ENCODE measurements at places on chromosomes 1 and 21.

GRCh38 chr21:29343519-29343918, 44.8 kb downstream of the BACH1 start:
- no peak for DNase-seq

DNA sequence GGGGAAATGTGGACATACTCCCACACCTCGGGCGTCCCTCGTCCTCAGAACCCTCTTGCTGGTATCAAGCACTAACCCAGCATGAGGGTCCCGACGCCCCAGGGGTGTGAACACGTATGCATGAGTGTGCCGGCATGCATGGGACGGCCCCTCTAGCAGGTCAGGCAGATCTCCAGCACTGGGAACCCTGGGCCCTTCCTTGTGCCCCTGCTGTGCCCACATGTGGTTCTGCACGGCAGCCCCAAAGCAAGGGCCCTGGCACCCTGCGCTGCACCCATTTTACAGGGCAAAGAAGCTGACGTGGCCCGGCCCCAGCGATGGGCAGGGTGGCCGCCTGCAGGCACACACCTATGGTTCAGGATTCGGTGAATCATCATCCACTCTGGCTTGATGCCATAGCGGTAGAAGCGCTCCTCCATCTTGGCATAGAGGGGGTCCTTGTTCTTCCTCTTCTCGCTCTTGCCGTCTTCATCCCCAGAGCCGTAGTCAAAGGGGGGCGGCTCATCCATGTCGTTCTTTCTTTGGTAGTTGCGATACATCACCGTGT, 34.2 kb downstream of the CHD5 start:
- DNase-seq: no peak

- no peak for DNase-seq
These were observed 183.6 kb upstream of the NR5A2 start for GRCh38 chr1:199843861-199844260.

- no peak for DNase-seq
These were observed 26.4 kb upstream of the EVA1B start for GRCh38 chr1:36349839-36350238.

DNA sequence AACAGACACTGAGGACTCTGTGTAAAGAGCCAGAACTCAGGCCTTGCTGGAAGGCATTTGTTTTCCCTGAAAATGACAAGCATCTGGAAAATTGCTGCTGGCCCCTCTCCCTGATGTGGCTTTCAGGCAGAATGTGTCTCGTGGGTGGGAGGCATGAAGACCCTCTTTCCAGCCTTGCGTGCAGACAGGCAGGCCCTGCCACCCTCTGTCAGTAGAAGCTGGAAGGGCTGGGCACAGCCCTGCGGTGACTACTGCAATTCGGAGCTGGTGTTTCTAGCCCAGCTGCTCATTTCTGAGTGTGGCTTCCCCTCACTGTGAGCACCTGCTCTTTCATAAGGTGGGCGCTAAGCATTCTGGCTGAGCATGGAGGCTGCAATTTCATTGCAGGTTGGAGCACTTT, 349.9 kb downstream of the PTPRU start:
- no peak for DNase-seq

DNA sequence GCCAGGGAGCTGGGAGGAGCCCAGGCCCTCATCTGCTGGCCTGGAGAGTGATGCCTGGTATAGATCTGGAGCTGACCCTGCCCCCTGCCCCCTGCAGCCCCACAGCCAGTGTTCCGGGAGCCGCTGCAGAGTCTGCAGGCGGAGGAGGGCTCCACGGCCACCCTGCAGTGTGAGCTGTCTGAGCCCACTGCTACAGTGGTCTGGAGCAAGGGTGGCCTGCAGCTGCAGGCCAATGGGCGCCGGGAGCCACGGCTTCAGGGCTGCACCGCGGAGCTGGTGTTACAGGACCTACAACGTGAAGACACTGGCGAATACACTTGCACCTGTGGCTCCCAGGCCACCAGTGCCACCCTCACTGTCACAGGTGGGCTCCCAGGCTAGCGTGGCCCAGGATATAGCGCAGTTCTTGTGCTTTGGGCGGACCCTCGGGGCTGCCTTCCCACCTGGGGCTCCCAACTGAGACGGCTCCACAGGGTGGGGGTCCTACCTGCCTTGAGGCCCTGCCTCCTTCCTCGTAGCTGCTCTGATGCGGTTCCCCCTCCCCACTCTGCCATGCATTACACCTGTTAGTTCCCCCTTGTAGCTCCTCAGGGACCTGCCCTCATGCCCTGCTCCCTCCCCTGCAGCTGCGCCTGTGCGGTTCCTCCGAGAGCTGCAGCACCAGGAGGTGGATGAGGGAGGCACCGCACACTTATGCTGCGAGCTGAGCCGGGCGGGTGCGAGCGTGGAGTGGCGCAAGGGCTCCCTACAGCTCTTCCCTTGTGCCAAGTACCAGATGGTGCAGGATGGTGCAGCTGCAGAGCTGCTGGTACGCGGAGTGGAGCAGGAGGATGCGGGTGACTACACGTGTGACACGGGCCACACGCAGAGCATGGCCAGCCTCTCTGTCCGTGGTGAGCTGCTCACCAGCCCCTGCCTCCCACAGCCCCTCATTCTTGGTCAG, 98.7 kb downstream of the OBSCN start:
- no peak for DNase-seq

GRCh38 chr1:107668762-107669161, 296.2 kb downstream of the VAV3 start:
- no peak for DNase-seq

- no peak for DNase-seq
These were observed 14.1 kb downstream of the DYRK3 start for GRCh38 chr1:206649261-206649921.

DNA sequence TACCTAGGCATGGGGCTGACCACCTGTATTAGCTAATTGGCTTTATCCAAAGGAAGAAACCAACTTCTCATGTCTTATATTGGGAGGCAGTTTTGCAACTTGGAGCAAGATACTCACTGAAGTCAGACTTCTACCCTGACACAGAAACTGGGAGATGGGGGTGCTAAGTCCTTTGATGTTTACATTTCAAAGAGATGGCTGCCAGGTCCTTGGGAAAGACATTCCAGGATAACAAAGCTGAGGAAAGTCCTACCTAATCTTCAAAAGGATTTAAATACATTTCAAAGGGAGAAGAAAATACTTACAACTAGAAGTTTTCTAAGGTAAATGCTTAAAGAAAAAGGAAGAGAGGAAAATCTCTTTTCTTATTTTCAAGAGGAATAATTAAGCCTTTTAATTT, 62.1 kb downstream of the FH start:
- DNase-seq: no peak

- peak; percentile 11 for DNase-seq
These were observed 425.7 kb upstream of the USP24 start for GRCh38 chr1:55640708-55641473.

DNA sequence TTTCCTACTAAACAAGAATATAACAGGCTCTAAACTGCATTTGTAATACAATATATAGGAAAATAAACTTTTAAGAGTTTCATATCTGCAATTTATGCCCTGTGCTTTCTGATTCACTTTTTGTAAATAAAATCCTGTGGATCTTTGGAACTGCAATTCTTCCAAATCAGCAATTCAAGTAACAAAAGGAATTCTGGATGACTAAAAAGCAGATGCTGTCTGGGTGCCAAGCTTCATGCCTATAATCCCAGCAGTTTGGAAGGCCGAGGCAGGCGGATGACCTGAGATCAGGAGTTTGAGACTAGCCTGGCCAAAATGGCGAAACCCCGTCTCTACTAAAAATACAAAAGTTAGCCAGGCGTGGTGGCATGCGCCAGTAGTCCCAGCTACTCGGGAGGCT, 6.3 kb downstream of the NME7 start:
- no peak for DNase-seq

DNA sequence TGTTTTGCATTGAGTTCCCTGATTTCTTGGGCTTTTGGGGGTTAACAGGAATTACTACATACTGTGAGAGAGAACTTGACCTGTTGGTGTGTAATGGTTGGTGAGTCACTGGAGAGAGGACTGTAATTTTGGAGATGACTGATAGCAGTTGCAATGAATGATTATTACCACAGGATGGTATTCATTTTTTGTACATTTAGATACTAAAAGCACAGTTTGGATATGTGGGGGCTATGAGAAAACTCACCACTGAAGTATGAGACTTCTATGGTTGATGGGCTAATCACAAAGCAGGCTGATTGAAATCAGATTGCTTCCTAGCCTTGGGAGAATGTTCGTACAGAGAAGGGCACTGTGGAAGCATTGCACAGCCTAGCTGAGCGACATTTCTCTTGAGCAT, 1571.3 kb upstream of the PRMT6 start:
- DNase-seq: no peak

DNA sequence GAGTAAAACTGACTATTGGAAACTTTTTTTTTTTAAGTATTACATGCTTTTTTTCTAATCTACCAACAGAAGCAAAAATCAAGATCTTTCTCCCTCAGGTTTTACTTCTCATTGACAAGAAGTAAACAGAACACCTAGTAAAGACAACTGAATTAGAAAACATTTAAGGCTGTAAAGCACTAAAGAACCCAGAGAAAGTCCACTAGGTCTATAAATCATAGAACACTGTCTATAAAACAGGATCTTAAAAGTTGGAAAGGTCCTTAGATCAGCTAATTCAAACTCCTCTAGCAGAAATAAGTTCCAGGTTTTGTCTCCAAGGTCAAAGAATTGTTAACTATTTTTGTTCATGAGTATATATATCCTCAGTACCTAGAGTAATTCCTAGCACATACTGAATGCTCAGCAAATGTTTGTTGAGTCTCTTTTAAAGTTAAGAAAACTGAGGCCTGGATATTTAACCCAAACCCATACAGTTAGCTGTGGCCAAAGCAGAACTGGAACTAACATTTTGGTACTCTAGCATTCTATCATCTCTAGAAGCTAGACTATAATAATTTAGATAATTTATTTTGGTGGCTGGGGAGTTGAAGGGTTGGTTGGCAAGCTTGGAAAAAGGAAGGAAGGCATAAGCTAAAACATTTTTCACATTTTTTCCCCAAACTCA, 3.0 kb downstream of the EPS15 start:
- no peak for DNase-seq

DNA sequence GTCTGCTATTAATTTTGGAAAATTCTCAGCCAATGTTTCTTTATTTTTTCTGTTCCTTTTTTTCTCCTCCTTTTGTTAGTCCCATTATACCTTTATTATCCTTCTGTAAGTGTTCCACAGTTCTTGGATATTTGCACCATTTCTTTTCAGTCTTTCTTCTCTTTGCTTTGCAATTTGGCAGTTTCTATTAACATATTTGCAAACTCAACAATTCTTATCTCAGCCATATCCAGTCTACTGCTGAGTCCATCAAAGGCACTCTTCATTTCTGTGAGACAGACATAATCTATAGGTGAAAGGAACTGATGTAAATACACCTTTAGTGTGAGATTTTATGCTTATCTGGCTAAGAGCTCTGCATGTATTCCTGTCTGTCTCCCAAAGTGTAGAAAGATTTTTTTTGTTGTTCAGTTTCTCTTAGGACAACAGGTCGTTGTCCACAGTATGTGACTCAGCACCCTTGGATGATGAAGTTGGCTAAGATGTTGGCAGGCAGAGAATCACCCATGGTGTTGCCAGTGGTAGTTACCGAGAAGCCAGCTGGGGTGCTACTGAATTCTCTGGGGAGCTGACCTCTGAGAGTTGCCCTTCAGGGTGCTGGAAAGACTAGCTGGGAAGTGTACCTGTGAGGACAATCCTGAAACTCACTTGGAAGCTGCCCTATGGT, 38.4 kb downstream of the LEPR start:
- no peak for DNase-seq

DNA sequence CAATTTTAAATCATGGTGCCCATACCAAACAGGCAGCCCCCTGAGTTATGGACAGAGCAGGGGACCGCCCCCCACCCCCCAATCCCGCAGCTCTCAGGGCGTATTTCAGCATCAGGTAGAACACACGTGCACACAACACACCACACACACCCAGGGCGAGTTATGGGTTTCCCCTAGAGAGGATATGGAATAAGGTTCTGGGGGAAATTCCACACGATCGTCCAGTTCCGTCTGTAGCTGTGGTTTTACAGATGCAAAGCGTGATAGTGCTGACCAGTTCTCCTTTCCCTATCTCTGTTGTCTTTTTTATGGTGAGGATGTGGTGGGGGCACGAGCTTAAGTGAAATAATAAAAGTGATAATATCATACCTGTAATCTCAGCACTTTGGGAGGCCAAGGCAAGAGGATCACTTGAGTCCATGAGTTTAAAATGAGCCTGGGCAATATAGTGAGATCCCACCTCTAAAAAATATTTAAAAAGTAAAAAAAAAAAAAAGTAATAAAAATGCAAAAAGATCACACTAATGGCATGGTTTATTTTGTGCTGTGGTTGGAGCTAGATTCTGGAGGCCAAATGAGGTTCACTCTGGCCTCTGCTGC, 25.1 kb downstream of the C2CD2 start:
- no peak for DNase-seq

DNA sequence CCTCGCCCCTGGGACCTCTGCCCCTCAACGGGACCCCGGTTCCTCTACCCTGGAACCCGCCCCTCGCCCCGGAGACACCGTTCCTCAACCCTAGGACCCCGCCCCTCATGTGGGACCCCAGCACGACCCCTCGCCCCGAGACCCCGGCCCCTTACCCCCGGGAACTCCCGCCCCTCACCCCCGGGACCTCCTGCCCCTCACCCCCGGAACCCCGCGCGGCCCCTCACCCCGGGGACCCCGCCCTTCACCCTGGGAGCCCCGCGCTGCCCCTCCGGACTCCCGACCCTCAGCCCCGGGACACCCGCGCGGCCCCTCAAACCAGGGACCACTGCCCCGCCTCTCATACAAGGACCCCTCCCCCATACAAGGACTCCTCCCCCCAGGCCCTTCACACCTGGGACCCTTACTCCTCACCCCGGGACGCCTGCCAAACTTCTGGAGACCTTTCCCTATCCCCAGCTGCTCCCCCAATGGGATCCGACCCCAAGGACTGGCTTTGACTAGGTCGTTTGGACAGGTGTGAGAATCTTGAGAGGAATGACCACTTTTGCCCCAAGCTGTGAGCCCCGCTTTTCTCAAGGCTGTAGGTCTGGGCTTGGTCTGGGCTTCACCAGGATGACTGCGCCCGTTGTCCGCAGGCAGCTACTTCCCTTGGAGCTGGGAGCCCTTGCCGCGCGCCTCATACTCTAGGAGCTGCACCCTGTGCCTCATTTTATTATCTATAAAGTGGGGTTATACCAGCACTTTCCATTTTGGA, 843 bp downstream of the DIP2A start:
- peak; percentile 39 for DNase-seq

DNA sequence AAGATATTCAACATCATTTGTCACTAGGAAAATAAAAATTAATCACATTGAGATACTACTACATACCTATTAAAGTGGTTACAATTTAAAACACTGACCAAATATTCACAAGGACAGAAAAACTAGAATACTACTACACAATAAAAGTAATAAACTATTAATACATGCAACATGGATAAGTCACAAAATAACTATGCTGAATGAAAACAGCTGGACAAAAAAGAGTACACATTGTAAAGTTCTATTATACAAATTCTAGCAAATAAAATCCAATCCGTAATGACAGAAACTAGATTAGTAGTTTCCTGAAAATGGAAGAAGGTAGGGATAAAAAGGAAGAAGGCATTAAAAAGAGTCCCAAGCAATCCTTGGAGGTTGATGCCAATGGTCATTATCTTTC, 348.7 kb upstream of the PTBP2 start:
- DNase-seq: no peak

DNA sequence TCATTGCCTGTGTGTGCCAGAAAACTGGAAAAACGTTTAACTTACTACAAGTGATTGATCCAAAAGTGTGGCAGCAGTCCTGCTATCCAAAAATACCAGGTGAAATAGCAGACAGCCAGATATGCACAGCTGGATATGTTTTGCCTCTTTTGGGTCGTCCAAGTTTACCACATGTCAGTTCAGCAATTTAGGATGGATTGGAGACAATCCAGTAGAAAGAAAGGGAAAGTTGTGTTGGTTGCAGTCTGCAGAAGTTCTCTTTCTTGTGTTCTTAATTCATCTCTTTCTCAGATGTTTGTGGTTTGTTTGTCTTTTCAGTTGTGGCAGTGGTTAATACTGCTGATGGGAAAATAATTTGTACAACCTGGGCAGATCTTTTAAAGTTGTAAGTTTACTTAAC, 645.0 kb downstream of the PTPRC start:
- DNase-seq: no peak
